NCI-H1092 treated with DMSO at 0.1 percent for 48 hours (cell line): ENCODE measurements at places on chromosomes 2 and 18.
A peak's percentile ranks its signal among the peaks of the same experiment; 100 is the strongest.

DNA sequence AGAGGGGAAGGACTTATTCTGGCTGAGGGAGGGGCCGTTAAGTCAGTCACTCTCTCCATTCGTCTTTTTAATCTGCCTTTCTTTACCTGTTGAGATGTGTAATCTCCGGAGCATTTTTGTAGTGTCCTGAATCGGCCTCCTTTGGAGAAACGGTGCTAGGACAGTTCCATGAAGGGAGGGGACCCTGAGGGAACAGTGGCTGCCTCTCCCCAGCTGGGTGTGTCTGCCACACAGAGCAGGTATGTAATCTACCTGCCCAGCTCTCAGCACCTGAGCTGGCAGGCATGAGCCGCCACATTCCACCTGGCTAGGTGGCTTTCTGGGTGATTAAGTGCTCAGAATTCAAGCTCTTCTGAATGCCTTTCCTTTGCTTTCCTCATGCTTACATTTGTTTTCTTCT, 131.2 kb downstream of the WDSUB1 start:
- DNase-seq = no peak

DNA sequence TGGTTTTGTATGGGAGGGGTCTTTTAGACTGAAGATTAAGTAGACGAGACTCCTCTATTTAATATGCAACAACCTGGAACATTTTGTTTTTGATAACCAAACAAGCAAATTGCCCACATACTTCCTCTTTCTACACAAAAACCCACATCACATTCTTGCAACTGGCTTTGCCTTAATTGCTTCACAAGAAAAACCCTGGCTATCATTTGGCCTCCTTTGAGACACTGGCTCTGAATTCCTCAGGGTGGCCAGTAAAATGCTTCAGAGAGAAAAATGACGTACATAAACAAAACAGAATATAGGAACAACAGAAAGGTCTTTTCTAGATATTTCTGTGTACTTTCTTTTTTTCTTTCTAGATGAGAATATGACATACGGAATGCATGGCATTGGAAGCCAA, 103.0 kb downstream of the TRIB2 start:
- DNase-seq = no peak

DNA sequence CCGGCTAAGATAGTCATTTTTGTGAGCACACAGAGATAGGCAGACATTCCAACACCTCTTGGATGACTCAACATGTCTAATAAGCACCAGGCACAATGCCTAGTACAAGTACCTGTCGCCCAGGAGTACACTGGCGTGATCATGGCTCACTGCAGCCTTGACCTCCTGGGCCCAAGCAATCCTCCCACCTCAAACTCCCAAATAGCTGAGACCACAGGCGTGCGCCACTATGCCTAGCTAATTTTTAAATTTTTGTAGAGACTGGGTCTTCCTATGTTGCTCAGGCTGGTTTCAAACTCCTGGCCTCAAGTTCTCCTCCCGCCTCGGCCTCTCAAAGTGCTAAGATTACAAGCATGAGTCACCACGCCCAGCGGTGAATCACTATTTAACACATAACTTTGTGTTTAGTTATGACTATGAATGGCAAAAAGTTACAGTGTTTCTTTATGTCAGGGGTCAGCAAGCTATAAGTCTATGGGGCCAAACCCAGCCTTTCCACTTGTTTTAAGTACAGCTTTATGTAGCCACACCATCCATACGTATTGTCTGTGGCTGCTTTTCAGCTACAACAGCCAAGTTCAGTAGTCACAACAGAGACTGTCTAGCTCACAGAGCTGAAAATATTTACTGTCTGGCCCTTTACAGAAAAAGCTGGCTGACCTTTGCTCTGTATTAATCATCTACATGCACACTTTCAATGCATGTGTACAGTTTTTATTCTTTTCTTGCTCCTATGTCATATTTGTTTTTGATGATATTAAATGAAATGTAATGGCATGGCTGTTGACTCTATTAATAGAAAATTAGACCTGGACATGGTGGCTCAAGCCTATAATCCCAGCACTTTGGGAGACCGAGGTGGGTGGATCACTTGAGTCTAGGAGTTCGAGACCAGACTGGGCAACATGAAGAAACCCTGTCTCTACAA, 18.7 kb downstream of the ORC2 start:
- no peak for DNase-seq

DNA sequence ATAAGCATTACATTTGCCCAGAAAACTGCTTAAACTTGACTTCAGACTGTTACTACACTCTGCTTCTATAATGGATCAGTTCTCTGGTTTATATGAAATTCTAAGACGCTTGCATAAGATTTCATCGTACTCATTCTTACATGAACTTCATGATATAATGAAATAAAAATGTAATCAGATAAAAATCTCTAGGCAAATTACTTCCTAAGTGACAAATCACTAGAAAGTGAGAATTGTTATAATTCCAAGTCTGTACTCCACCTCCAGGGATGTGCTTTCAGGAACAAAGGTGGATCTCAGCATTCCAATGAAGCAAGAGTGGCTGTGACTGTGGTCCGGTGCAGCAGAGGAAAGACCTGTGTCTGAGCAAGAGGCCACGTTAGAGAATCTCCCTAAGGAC, 226.2 kb downstream of the PIEZO2 start:
- DNase-seq = no peak

DNA sequence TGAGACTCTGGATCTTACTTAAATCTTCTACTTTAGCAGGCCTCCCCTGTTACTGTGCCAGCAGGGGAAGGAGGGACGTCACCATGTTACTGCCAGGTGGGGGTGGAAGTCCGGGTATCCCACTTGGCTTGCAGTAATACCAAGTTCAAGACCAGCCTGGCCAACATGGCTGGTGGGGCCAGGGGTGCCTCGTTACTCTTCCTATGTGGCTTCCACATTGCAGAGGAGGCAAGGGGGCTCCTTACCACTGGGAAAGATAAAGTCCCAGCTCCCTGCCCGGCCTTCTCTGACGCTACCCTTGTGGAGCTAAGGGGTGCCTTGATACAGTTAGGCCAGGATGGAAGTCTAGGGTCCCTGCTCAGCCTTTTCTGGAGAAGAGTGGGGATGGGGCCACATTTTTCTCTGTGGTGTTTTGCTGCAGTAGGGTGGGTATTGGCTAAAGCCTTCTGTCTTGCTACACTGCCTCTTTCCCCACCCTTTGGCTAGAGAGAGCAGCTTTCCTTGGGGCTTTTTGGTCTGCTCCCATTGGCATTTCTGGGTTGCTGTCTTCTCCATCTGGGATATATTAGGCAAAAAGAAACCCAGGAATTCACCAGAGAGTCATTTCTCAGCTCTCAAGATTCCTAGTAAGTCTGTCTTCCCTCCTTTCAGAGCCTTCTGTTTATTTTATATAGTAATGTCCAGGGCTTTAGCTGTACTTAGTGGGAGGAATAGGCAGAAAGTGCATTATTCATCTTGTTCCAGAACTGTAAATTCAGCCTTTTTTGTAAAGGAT, 21.9 kb downstream of the ELMOD3 start:
- no peak for DNase-seq

DNA sequence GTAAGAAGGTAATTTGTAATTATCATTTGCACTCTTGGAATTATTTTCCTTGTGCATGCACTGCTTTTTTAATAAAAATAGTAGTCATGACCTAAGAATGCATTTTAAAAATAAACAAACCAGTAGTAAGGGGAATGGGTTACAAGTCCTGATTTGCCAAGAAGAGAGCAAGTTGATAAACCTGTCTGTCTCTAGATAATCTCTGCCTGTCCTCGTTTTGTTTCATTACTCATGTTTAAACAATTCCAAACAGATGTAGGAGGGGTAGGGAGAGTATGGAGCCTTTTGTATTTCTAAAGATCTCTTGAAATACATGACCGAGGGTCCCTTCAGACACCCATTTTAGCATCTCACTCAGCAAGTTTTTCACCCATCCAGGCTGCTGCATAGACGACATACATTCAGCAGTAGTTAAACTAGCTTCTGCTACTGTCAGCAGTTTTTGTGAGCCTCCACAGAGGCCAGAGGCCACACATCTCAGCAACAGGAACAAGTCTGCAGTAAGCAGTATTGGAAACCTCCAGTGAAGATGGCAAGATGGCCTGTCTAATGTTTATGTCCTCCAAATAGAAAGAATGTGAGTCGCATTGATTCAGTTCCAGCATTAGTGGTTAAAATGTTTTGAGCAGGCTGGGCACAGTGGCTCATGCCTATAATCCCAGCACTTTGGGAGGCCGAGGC, 2.3 kb upstream of the EXOC6B start:
- no peak for DNase-seq

GRCh38 chr2:26470601-26471260, 7.2 kb downstream of the OTOF start:
- no peak for DNase-seq

GRCh38 chr18:50629148-50629631, 69.3 kb downstream of the MAPK4 start:
- peak; percentile 86 for DNase-seq

DNA sequence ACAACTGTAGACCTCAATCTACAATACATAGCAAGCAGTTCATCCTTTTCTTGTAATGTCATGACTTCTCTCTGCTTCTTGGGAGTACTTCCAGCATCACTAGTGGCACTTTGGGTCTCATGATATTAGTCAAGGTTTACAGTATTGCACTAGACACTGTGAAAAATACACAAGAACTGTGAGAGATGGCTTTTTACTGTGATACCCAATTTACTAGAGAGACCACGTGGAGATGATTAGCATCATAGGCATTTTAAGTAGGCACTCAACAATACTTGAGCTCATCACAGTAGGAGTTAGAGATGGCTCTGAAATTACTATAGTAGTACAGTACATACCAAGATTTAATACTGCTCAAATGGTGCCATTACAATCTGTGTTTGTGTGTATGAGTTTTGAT, 112.8 kb upstream of the EML6 start:
- DNase-seq = no peak

DNA sequence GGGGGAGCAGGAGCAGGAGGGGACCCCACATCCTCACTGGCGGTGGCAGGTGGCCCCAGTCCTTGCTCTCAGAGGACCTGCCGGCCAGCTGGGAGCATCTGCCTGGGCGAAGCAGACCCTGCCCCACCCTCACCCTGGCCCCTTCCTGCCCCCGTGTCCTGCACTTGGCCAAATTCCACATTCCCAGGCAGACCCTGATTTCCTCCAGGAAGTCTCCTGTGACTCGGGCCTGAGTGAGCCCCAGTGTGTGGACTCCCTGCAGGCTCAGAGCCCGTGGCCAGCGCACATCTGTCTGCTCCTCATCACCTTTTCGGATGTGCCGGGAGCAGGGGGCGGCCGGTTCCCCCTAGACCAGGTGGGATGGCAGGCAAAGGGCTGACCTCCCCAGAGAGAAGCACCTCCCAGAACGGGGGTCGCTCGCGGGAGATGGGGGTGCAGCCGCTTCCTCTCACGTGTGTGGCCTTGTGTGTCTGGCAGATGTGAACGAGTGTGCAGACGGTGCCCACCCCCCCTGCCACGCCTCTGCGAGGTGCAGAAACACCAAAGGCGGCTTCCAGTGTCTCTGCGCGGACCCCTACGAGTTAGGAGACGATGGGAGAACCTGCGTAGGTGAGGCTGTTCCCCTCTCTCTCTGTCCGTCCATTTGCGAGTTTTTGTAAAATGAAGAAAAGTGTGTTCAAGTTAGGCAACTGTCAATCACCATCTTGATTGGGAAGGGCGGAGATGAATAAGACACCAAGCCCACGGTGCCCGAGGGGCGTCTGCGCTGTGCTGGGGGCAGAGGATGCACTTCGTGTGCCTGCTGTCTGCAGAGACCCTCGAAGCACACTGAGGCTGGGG, 90.4 kb downstream of the TPO start:
- DNase-seq = no peak

- no peak for DNase-seq
Observed at GRCh38 chr18:3911413-3911812, 461.4 kb downstream of the TGIF1 start.

GRCh38 chr2:108594132-108594981, 60.1 kb downstream of the LIMS1 start:
- DNase-seq = no peak

DNA sequence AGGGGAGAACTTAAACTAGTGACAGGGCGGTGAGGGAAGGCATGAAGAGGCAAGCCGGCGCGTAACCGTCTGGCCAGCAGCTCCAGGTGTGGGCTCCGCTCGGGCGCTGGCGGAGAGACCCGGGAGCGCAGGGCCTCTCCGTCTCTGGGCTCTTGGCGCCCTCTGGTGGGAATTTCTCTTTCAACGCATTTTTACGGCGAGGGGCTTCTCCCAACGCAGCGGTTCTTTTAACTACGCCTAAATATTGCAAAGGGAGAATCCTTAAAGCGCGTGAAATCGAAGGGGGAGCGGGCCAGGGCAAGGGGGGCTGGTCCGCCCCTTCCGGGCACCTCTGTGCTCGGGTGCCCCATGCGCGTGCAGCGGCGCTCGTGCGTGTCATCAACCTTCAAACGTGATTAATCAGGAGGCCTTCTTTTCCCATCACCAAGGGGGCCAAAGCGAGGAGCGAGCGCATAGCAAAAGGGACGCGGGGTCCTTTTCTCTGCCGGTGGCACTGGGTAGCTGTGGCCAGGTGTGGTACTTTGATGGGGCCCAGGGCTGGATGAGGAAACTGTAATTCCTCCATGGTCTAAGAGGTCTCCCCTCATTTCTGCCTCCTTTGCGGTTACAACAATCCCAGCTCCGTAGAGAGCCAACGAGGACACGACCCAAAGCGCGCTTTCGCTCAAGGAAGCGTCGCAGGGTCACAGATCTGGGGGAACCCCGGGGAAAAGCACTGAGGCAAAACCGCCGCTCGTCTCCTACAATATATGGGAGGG, 762 bp upstream of the GAD1 start:
- DNase-seq = peak; percentile 86
